ENCODE measurements at places on chromosomes 1 and 21.

DNA sequence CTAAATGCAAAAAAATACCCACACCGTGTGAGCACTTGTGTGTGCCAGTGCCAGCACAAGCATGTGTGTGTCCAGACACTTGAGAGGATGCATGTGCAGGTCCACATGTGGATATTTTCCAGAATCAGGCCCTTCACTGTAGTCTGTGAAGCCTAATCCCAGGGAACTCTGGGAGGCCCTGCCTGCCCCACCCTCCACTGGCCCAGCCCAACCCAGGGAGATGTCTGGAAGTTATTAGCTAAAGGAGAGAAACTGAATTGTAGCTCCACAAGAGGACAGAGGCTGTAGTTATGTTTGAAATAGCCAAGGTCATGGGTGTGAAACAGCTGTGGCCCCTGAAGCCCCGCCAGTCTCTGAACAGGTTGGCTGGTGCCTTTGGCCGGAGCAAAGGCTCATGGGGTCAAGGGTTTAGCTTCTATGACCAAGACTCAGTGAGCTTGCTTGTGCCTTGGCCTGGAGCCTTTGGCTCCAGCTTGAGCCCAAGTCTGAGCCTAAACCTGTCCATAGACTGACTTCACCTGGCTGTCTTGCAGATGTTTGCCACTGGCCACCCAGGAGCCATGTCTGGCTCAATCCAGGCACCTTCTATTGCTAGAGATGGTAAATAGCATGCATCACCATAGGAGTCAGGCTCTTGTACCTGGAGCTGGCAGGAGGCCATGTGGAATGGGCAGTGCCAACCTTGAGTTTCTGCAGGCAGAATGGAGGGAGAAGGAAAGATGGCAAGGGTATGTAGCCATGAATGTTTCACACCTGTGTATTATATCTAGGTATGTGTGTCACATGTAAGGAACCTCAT, 69.9 kb downstream of the TMEM53 start:
- DNase-seq: no peak

DNA sequence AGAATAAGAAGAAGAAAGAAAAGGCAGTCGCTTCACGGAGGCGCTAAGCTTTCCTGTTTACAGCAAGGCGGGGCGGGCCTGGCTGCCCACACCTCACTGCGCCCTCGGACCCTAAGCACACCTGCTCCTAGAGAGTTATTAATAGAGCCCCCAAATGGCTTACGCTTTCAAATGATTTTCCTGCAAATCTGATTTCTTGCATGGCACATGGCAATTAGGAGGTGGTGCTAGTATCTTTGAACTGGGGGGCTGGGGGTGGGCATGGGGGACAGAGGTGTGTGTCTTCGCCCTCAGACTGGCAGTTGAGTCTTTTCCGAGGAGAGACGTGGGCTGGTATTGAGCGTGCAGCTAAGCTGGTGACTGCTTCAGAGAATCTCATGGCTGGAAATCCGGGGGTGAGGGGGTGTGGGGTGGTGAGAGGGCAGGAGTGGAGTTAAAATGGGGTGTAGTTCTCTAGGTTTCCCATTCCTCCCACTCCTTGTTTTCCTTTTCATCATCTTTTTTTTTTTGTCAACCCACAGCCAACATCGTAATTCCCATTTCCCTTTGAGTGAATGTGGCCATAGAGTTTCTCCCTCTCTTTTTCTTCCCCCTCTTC, 1.3 kb downstream of the S1PR1 start:
- DNase-seq: peak; percentile 82

GRCh38 chr21:44564099-44564498, 5.5 kb upstream of the KRTAP10-3 start:
- DNase-seq: no peak

DNA sequence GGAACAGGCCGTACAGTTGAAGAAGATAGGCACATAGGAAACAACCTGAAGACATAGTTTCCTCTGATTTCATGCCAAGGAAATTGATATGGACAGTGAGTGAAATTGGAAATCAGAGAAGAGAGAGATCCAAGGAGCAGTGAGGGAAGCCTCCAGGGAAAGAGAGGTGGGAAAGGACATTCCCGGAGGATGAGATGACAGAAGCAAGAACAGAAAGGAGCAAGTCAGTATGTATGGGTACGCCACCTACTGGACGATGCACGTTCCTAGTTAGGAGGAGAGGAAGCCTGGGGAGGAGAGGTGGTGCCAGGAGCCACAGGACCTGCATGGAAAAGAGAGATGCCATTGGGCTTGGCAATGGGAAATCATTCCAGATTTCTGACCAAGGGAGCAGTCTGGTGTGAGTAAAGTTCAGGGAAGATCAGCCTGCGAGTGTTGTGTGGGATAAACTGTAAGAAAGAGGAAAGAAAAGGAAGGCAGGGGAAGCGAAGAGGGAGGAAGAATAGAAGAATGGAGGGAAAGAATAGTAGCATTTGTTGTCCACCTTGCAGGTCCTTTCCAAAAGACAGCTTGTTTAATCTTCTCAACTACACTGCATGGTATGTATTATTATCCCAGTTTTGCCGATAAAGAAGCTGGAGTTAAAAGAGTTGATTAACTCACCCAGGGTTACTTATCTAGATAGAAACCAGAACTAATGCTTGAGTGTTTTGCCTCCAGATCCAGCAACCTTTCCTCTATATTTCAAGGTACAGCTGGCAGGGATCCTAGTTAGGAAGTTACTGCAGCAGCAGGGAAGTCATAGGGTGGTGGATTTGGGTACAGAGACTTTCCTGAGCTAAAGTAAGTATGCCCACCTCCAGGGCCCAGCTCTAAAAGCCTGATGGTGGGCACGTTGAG, 27.4 kb downstream of the C1orf116 start:
- DNase-seq: no peak

GRCh38 chr1:114545796-114546195, 34.8 kb upstream of the TRIM33 start:
- no peak for DNase-seq

- no peak for DNase-seq
These were observed 74.2 kb downstream of the DTL start for GRCh38 chr1:212109728-212110127.

DNA sequence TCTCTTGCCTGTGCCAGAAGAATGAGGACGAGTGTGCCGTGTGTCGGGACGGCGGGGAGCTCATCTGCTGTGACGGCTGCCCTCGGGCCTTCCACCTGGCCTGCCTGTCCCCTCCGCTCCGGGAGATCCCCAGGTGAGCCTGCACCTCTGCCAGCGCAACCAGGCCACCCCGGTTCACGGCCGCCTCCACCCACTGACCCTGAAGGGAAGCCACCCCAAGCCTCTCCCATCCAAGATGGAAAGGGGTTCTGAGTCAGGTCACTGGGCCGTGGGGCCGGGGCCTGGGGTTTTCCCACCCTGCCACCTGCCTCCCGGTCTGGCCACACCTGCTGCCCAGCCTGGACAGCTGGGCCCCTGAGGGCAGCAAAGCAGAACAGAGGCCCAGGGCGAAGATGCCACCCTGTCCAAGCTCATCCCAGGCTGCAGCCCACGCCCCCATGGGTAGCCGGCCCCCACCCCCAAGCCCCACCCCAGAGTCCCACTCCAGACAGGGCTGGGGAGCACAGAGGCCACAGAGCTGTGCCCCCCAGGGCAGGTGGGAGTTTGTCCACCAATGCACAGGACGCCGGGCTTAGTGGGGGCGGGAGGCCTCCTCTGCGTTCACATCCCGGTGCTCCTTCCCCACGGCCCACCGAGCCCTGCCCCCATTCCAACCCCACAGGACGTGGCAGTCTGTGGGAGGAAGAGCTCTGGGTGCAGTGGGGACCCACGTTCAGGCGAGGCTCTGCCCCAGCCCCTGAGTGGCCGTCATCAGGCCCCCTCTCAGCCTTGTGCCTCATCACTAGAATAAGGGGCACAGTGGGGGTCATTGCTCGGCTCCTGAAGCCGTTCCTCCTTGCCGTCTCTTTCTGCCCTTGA, 5.6 kb downstream of the AIRE start:
- DNase-seq: no peak

DNA sequence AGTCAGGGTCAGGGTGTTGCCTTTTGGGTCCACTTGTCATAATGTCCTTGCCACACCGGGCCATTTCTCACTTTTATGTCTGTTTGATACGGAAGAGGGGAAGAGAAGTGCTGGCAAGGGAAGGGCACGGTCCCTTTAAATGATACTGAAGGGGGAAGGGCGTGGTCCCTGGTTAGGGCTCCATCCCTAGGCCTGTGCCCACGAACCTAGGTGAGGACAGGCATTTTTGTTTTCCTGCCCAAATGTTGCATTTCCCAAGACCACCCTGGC, 25.2 kb downstream of the B3GALT5 start:
- DNase-seq: no peak

- no peak for DNase-seq
These were observed 11.9 kb downstream of the NIPAL3 start for GRCh38 chr1:24427545-24427862.

DNA sequence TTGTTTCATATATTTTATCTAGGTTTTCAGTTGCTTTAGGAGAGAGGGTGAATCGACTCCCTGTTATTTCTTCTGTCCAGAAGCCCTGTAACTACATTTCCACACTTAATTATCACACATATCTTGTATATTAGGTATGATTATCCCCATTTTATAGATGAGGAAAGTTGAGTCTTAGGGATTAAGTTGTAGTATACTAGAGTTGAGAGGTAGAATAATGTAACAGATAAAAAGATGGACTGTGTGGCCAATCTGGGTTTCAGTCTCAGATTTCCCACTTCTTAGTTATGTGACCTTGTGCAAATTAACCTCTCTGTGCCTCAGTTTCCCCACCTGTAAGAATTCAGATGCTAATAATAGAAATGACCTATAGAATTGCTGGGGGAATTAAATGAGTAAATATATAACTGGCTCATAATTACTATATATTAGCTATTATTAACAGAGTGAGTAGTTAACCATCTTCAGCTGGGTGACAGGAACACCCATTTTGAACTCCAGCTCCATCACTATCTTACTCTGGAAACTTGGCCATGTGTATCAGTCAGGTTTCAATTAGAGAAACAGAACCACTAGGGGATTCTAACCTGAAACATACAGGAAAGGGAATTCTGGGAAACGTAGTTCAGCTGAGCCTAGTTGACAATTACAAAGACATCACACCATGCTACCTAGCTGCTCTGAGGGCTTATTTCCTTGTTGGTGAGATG, 20.4 kb upstream of the FOXO6 start:
- no peak for DNase-seq

- DNase-seq: no peak
These were observed 37.4 kb downstream of the NSL1 start for GRCh38 chr1:212754193-212754592.

GRCh38 chr1:160818207-160818937, 22.4 kb downstream of the LY9 start:
- DNase-seq: peak; percentile 24

DNA sequence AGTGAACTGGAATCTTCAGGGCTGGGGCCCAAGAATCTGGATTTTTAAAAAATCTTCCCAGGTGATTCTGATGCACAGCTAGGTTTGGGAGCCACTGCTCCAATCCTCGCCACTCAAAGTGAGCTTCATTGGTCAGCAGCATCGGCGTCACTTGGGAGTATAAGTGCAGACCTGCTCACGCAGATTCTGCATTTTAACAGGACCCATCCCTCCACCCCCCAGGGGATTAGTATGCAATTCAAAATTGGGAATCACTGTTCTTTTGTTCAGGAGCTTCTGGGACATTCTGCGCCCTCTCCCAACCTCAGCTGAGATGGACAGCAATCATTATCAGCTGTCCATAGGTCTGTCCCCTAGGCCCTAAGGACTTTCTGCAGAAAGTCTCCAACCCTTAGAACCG, 53.5 kb downstream of the LGR6 start:
- DNase-seq: no peak

DNA sequence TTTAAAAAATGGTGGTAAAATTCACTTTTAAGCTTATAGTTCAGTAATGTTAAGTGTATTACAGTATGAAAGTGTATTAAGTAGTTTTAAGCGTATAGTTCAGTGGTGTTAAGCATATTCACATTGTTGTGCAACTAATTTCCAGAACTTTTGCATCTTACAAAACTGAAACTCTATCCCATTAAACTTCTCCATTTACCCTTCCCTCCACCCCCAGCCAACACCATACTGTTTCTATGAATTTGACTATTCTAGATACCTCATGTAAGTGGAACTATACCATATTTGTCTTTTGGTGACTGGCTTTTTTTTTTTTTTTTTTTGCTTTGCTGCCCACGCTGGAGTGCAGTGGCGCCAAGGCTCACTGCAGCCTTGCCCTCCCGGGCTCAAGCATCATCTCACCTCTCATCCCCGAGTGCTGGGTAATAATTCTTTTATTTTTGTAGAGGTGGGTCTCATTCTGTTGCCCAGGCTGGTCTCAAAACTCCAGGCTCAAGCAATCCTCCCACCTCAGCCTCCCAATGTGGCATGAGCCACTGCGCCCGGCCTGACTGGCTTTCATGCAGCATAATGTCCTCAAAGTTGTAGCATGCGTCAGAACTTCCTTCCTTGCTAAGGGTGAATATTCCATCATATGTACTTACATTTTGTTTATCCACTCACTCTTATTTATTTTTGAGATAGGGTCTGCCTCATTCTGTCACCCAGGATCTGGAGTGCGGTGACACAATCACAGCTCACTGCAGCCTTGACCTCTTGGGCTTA, 45.1 kb upstream of the BMP8B start:
- DNase-seq: no peak

- DNase-seq: no peak
These were observed 257.1 kb upstream of the CSF3R start for GRCh38 chr1:36739703-36740289.

DNA sequence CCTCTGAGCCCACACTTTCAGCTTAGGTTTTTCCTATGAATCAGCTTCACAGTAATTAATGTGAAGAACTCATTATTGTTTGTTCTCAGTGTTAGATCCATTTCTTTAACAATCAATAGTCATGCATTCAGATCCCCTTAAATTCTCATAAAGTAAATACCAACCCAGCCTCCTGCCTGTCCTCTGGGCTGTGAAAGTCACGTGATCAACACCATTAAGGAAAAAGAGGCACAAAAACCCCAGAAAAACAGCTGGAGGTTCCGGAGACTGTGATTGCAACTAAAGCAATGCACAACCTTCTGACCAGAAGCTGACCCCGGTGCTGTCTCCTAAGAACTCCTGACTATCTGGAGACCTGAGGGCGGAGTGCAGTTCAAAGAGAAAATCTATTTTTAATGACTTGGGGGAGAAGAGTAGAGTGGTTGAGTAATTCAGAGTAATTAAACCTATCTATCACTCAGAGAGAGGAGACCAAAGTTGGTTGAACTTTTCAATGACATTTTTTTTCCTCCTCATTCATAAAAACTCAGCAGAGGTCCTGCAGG, 132.5 kb downstream of the PLXNA2 start:
- no peak for DNase-seq

All from activated CD8-positive, alpha-beta memory T cell treated with anti-CD3 and anti-CD28 coated beads for 24 hours (primary cell).